ENCODE measurements at places on chromosomes 4 and X.

GRCh38 chrX:72045141-72045540 lies 86.6 kb downstream of the RTL5 start:
- DNase-seq, result no peak

- no peak for DNase-seq
Measured at GRCh38 chr4:46016306-46016705, 107.5 kb downstream of the GABRG1 start.

DNA sequence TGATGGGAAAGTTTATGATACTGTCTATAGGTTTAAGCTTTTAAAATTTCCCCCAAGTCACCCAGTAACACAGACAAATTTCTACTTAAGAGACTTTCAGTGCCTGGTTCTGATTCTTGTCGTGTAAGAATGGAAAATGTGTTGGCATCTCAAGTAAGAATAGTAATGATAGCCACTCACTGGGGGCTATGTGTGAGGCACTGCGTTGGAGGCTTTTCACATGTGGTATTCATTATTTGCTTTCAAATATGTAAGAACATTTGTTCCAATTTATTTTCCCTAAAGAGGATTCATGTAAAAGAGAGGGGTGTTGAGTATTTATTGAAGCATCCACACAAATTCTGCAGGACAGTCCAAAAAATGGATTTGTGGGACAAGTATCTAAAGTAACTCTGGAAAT lies 143.6 kb downstream of the FNIP2 start:
- no peak for DNase-seq

- DNase-seq, result no peak
Measured at GRCh38 chr4:1727117-1728031, 6.1 kb downstream of the TACC3 start.

DNA sequence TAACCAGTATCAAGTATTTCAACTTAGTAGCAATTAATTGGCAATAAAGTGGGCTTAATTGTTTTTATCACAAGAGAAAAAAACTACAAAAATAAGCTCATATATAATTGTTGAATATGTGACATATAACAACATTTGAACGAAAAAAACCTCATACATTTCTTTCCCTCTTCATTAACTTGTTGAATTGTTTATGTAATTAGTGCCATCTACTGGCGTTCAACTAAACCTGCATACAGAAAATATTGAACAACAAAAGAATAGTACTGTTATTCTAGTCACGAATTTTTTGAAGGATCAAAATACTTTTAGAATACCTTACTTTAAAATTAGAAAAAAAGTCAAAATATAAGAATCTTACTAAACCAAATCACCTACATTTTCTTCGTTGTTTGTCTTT lies 586.5 kb upstream of the FTHL17 start:
- DNase-seq, result no peak

DNA sequence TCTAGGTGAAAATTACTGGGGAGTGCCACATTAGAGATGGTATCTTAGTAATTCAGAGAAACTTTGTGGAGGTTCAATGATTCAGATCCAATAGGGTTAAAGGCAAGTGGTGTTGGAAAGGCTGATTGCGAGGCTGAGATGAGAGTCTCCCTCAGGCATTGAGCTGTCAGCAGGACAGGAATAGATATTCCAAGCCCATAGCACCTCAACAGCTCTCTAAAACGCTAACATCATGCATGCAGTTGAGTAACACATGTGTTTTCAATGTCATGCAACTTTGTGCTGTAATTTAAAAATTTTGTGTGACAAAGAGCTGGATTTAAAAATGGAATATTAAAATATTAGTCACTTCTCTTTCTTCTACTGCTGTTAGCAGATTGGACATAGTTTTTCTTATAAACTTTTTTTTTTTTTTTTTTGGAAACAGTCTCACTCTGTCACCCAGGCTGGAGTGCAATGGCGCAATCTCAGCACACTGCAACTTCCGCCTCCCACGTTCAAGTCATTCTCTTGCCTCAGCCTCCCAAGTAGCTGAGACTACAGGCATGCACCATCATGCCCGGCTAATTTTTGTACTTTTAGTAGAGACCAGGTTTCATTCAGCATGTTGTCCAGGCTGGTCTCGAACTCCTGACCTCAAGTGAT lies 173.5 kb upstream of the C1QTNF7 start:
- no peak for DNase-seq

DNA sequence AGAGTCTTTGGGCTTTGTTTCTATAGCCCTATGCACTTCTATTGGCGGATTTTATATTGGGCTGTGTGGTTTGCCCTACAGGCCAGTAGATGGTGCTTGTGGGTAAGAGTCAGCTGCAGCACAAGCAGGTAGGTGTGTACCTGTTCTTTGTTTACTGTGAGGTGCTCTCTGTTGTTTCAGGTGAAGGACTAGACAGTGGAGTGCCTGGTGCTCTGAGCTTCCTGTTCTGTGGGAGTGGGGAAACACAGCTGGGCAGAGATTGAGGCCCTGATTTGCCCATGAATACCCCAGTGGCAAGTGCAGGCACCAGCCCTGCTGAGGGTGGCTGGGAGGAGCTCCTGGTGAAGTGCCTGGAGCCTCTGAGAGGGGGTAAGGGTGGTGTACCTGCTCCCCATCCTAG lies 26.3 kb upstream of the UCP1 start:
- no peak for DNase-seq

Measured in D721Med (cell line).